ENCODE measurements at places on chromosomes 13 and 19.

- no peak for DNase-seq
Measured at GRCh38 chr19:45170146-45171106, 7.6 kb downstream of the TRAPPC6A start.

DNA sequence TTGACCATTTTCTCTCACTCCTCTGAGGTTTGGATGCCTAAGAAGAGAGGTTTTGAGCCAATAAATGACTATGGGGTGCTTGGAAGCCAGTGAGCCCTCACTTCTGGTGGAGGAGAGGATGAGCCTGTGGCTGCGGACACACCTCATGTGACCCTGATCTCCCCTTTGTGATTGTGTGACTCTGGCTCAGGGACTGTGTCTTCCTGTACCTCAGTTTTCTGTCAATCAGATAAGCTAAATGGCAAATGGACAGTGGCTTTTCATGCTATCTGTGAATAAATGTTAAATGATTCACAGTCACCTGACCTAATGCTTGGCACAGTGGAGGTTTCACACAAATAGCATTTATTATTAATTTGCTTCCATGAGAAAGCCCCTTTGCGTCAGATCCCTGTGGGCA, 2.7 kb downstream of the PSG8 start:
- DNase-seq, result no peak

GRCh38 chr13:92649140-92649813, 577.3 kb upstream of the GPC6 start:
- no peak for DNase-seq

GRCh38 chr13:72884101-72884500, 102.2 kb downstream of the PIBF1 start:
- no peak for DNase-seq

DNA sequence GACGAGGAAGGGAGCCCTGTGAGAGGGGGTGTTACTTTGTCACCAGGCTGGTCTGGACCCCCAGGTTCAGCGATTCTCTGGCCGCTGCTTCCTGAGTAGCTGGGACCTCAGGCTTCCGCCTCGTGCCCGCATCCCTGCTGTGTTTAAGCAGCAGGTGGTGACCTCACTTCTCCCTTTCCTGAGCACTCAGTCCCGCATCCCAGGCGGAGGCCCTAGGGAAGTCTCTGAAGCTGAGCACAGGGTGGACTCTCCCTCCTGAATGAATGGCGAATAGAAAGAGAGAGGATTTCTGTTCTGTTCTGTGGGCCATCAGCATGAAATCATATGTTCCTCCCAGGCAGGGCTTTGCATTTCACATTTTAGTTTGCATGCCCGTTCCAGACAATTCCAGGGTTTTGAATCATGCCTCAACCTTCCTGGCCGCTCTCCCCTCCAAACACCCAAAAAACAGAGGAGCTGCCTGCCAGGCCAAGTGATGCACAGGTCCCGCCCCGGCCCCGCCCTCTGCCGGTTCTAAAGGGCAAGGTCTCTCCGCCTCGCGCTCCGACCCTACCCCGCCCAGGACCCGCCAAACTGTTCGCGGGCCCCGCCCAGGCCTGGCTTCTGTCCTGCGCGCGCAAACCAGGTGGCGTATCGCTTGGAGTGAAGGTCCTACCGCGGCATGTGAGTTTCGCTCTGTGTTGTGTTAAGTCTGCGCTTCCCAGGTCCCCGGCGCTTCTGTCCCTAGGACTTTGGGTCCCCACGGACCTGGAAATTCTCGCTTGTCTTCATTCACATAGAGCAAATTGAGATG, 35.1 kb upstream of the ZNF808 start:
- no peak for DNase-seq

- no peak for DNase-seq
Measured at GRCh38 chr19:13623716-13624710, 117.7 kb upstream of the CACNA1A start.

DNA sequence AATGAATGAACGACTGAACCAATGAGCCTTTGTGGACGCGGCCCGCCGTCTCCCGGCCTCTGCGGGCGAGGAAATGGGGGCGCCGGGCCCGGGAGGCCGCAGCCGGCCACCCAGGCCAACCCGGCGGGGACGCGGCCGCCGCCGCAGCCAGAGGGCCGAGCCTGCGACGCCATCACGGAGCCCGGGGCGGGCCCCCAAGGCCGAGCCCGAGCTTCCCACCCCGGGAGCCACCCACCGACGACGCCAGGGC, 216 bp downstream of the SUGP2 start:
- no peak for DNase-seq

GRCh38 chr13:110365876-110366275, 58.8 kb downstream of the COL4A2 start:
- no peak for DNase-seq

GRCh38 chr19:55376241-55376933, at the start of gene TMEM190:
Gene TMEM190, plus strand, starts transcription at chr19:55376826. Its CDS starts 28 bp downstream, at chr19:55376854.
- no peak for DNase-seq

- no peak for DNase-seq
Measured at GRCh38 chr13:23695711-23696464, 125.7 kb downstream of the TNFRSF19 start.

- no peak for DNase-seq
Measured at GRCh38 chr13:112124141-112124540, 57.2 kb downstream of the SOX1 start.

- no peak for DNase-seq
Measured at GRCh38 chr13:112777637-112778406, 88.0 kb downstream of the ATP11A start.

GRCh38 chr13:36105726-36106125, 25.5 kb downstream of the DCLK1 start:
- no peak for DNase-seq

GRCh38 chr19:38134540-38135149, 89.4 kb downstream of the DPF1 start:
- no peak for DNase-seq

- no peak for DNase-seq
Measured at GRCh38 chr19:35093941-35094647, 21.5 kb upstream of the FXYD3 start.

DNA sequence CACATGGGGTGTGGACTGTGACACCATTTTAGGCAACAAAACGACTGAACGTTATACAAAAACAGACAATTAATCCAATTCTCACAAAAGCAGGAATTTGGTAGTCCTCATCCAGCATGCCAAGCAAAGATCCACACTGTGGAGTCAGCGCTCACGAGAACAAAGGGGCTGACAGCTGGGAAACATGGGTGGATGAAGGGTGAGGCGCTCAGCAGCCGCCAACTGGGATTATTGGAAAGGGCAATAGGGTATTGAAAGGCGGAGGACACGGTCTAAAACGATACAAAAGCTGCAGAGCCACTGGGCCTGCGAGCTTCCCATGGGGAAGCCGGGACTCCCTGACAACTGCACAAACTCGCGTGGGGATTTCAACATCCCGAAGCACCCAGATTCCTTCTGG, 4.7 kb upstream of the ZNF813 start:
- DNase-seq, result no peak

GRCh38 chr19:15748239-15748638, 10.5 kb downstream of the OR10H3 start:
- DNase-seq, result no peak

GRCh38 chr13:71417205-71417604, 449.8 kb downstream of the DACH1 start:
- DNase-seq, result no peak

DNA sequence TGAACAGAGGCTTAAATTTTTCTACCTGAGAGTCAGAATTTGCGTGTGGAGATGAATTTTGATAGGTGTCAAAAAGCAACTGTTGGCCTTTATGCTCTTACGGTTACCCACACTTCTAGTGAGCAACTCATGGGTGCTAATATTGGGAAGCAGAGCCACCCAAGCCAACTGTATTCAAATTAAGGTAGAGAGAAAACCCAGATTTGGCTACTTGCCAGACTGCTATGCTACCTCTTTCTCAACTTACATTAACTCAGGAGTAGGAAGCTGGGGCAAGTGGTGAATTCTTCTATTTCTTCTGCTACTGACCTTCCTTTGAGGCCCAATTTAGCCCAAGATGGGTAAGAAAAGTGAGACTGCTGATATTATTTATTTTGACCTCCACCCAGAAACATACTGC, 83.9 kb downstream of the OLFM4 start:
- no peak for DNase-seq

- no peak for DNase-seq
Measured at GRCh38 chr19:45954156-45954555, 19.5 kb downstream of the NOVA2 start.

DNA sequence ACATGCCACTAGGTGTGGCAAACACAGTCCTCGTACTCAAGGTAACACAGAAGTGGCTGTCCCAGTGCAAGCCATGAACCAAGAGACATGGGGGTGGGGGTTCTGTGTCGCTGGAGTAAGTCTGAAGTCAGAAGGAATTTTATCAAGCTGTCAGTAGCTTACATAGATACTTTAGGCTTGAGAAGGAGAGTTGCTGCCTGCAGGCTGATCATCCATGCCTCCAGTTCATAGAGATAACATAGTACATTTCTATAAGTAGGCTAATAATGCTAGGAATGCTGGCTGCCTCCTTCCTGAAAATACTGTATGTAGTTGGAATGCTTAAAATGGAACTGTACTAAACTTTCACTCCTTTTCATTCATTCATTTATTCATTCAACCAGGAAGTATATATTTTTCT, 70.1 kb downstream of the CAB39L start:
- no peak for DNase-seq

DNA sequence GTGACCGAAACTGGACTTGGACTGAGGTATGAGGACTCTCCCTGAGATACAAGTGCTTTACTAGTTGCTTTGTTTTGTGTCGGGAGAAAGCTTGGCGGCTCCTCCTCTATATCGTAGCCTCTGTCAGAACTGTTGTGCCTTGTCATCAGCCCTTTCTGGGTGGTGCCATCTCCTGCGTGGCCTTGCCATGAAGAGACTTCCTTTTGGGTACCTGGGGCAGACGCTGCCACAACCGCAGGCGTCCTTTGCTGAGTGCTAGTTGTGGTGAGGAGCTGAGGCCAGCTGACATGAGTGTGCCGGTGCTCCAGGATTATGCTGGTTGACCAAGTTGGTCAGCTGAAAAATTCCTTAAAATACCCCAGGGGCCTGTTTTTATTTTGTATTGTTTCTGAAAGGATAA, 124.5 kb downstream of the AKAP11 start:
- no peak for DNase-seq

DNA sequence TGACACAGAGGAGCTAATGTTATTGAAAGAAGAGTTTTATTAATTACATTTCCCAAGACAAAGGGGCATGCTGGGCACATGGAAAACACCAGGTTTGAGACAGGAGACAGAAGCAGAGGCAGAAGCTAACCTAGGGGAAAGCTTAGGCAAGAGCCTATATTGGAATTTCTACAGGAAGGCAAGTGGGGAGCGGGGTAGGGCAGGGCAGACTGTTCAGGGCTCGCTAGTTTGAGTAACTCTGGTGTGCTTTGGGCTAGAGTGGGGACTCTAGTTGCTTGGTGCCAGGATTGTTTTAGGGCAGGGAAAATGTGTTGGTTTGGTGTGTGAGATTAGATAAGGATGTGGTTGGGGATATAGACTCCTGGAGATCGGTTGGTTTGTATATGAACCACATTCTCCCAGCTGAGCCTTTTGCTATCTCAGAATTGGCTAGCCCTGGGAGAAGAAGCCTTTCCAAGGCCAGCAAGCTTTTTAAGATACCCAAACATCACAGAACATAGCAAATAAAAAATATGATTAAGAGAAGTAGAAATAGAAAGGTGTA, 8.4 kb upstream of the UFM1 start:
- no peak for DNase-seq

DNA sequence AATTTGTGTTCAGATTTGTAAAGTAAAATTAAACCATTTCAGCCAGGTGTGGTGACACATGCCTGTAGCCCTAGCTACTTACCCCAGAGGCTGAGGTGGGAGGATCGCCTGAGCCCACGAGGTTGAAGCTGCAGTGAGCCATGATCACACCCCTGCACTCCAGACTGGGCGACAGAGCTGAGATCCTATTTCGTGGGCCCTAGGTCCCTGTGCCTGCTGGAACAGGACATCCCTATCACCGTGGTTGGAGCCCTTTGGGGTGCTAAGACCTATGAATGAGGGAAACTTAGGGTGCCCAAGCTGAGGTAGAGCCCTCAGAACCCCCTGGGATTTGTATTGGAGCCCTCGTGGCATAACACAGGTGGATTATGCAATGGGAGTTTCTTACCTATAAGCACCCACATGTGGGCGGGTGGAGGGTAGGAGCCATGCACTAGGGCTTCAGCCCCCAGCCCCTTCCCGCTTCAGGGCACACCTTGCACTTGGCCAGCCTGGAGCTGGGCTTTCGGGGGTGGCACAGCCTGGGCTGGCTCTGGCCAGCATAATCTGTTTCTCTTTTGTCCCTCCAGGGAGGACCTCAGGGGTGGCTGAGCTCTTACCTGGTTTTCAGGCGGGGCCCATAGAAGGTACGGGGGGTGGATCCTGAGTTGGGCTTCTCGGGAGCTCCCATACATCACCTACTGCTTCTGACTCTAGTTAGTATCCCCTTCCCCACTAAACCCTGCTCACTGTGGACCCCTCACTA, 7.2 kb upstream of the USF2 start:
- no peak for DNase-seq

- no peak for DNase-seq
Measured at GRCh38 chr13:33411312-33411711, 125.8 kb upstream of the STARD13 start.

DNA sequence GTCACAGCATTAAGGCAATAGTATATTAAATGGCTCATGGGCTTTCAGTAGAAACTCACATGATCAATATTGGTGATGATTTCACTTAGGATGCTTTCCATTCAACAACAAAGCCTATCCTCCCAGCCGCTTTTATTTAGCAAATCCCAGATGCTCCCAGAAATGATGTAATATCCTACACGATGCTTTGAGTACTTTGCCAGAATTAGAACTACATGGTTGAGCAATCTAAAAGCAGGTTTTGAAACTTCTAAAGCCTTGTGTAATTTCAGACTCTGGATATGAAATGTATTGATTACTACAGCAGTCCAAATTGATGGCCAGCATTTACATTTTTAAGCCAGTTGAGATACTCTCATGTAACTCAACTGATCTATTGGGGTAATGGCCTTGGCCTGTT, 13.6 kb downstream of the DLEU7 start:
- no peak for DNase-seq

GRCh38 chr13:101267656-101268055, 148.7 kb downstream of the NALCN start:
- no peak for DNase-seq

- DNase-seq, result no peak
Measured at GRCh38 chr13:73960474-73960873, 173.7 kb downstream of the KLF12 start.

- no peak for DNase-seq
Measured at GRCh38 chr19:35437406-35437951, 10.6 kb upstream of the FFAR2 start.

DNA sequence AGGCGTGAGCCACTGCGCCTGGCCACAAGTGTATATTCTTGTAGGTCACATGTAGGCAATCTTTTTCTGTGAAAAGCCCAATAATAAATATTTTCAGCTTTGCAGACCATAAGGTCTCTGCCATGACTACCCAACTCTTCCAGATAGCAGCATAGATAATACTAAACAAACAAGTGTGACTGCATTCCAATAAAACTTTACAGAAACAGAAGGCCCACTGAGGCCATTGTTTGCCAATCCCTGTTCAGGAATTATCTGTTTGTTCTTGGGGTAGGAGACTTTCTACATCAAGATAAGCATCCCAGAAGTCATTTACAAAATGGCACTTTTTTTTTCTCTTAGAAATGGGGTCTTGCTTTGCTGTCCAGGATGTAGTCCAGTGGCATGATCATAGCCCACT, 2.8 kb upstream of the ZNF329 start:
- no peak for DNase-seq

- DNase-seq, result no peak
Measured at GRCh38 chr19:18701250-18701608, 17.7 kb downstream of the CRTC1 start.

Measured in stimulated activated CD4-positive, alpha-beta T cell treated with anti-CD3 and anti-CD28 coated beads, Interleukin-1b, Interleukin-23, amount 100 ng/mL, for 1 hour (primary cell).